Hematopoietic multipotent progenitor cell treated with erythropoietin and hydrocortisone succinate and interleukin-3 and kit ligand, for 4 days (in vitro differentiated cells): ENCODE measurements at places on chromosomes 7 and 10.

DNA sequence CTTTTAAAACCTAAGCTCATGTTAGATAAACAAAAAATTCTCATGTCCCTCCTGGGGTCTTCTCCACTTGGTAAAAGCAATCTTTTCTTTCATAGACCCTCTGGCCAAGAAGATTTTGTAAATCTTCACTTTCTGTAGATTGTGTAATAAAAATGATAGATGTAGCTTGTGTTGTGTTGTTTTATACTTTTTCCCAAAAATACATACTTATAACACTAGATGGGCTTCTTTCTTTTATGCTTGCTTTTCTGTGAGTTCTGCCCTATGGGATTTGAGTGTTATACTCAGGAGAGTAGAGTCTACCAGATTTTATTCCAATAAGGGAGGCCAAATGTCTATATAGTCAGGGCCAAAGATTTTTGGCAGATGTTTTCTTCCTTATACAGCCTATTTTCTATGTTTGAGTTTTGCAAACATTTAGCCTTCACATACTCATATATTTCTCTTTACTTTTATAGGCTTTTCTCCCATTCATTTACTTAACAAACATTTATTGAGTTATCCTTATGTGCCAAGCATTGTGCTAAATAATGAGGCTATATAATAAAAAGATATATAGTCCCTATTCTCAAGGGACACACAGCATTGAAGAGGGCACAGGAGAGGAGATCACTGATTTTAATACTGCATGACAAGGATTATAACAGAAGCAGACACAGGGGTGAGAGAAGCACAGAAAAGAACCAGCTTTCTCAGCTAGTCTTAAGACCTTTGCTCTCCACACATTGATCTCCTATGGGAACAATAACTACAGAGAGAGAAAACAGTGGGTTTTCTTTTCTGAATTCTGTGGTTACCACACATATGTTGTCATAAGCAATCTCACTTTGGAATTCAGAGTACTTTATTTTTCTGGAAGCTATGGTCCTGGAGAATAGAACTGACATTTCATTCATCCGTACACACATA, 58.0 kb upstream of the PNLIP start:
- no peak for DNase-seq

DNA sequence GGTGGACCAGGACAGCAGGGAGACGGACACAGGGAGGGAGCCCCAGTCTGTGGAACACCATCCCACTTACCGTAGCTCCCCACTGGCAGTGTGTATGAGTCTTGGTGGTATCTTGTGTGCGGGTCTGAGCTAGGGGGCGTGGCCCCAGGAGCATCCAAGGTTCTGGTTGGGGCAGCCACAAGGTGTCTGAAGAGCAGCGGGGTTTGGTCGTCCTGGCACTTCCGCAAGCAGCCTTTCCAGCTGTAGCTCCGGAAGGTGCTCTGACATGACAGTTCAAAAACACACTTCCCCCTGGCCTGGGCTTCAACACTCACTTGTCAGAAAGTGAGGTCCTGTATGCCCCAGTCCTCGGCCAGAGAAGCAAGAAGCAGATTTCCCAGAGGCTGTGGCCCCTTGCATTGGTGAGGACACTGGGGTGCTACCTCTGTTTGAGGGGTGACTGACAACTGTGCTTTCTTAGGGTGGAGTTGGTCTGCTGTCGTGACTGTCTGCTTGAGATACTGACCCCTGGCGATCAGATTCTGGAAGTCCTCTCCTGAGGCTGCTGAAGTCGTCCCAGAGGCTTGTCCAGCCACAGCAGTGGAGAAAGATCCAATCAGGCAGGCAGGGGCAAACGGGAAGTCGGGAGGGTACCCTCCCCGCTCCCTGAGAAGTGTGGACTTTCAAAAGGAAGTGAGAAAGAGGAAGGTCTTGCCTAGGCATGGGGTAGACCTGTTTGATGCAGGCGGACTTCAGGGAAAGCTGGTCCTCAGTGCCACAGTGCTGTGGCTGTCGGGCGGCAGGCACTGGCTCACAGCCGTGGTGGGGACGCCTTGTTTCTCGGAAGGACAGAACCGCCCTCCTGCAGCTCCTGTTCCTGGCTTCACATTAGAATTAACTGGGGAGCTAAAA, 51.4 kb upstream of the PFKFB3 start:
- DNase-seq: peak; percentile 91

GRCh38 chr10:118870467-118871243, 115.9 kb upstream of the CACUL1 start:
- DNase-seq: peak; percentile 66

- DNase-seq: no peak
These were observed 84.4 kb upstream of the SYPL1 start for GRCh38 chr7:106196460-106197021.

GRCh38 chr7:954330-955238, at the start of gene ADAP1:
ADAP1 (minus strand) TSS chr7:954680; CDS start chr7:954477, 203 bp downstream.
- DNase-seq: peak; percentile 87

GRCh38 chr10:31197886-31198285, 121.1 kb upstream of the ZEB1 start:
- DNase-seq: no peak

DNA sequence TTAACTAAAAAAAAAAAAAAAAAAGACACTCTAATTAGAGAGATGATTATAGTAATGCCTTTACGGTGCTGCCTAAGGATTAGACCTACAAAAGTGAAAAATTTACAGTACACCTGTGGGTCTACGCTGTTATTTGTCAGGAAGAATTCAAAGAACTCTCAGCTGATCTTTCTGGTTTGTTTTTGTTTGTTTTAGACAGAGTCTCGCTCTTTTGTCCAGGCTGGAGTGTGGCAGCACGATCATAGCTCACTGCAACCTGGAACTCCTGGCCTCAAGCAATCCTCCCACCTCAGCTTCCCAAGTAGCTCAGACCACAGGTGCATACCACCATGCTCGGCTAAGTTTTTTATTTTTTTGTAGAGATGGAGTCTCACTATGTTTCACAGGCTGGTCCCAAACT, 28.3 kb upstream of the FOXK1 start:
- no peak for DNase-seq

- no peak for DNase-seq
These were observed at the start of gene NAMPT for GRCh38 chr7:106284714-106285050. NAMPT (minus strand) TSS chr7:106284983; CDS start chr7:106284884, 99 bp downstream.

- DNase-seq: no peak
These were observed 8.6 kb downstream of the KIFBP start for GRCh38 chr10:68997211-68997610.

DNA sequence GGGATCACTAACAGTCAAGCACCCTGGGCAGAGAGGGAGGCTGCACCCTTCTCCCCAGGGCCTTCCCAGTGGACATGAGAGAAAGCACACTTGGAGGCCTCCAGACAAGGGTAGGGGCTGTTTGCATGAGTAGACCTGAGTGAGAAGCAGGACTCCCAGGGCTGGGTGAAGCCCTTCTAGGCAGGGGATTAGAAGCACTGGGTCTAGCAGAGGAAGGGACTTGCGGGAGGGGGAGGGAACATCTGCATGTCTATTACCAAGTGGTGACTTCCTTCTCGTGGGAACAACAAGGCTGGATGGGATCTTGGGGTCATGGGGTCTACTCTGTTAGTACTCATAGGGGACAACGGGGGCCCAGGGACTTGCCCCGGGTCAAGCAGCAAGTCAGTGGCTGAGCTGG, 67.8 kb downstream of the EMX2 start:
- DNase-seq: no peak

- no peak for DNase-seq
These were observed 253.1 kb downstream of the GRID1 start for GRCh38 chr10:86113501-86113900.

GRCh38 chr7:106623853-106624252, 37.1 kb downstream of the CCDC71L start:
- DNase-seq: no peak

- DNase-seq: no peak
These were observed 399.1 kb upstream of the AKR1E2 start for GRCh38 chr10:4426866-4427265.

DNA sequence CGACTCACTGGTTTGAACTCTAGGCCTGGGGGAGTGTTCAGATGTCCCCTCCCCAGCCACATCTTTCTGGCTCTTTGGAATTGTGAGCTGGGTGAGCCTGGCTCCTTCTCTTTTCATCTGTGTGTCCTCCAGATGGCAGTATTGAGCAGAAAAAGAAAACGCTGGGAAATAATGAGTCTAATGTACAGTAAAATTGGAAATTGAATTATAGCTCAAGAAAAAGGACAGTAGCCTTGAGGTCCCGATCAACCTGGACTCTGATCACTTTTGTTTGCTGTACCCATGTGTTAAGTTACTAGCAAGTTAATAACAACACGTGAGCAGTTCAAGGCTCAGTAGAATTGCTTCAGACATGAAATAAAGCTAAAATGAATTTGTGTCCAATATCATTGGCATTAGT, 77.9 kb downstream of the SNX10 start:
- peak; percentile 89 for DNase-seq

DNA sequence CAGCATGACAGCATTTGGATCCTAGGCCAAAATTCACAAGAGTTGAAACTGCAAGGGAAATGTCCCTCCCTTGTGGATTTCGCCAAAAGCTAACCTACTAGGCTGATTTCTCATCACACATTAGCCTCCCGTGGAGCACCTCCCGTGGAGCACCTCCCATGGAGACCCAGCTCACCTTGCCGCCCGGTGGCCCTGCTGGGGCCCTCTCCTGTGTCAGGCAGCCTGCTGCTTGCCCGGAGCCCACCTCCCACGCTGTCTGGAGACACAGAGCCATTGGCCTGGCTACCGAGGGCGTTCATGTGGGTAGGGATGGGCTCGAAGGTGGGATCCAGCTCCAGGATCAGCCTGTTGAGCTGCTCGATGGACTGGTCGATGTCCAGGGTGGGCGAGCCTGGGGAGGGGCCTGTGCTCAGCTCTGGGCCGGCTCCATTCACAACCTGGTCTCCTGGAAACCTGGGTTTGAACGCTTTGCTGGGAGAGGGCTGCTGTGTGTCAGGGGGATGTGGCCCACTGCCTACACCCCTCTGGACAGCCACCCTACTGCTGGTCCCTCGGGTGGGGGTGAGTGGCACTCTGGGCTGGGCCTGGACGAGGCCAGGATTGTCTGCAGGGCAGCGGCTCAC, 213.6 kb downstream of the TNS3 start:
- DNase-seq: no peak

GRCh38 chr7:155624412-155624811, 20.0 kb upstream of the RBM33 start:
- no peak for DNase-seq

DNA sequence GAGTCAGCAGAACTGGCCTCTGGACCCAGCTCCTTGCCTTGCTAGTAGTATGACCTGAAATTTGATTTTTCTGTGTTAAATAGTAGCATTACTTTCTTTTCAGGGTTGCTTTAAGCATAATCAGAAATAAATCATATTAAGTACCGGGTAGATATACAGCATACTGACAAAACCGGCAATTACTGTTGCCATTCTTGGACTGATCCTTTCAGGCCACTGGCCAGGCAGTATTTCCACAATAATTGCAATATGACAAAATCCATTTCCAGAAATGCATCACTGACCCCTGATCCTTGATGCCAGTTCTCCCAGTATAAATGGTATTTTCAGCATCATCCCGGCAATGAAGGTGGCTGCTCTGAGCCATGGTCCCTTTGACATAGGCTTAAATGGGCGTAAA, 6.9 kb downstream of the LRIT1 start:
- DNase-seq: no peak

DNA sequence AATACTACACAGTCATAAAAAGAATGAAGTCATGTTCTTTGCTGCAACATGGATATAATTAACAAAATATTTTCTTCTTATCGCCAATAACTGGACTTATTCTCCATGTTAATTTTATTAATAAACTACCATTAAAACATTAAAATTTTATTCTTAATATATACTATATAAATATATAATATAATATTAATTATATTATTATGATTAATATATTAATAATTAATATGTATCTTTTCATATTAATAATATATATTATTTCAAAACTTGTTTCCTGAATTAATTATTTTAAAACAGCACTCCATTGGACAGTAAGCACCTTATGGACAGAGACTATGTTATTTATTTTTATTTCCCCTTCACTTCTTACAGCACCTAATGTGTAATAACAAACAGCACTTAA, 182.8 kb downstream of the ARL4A start:
- DNase-seq: no peak

GRCh38 chr7:140640727-140641523, at the start of gene DENND2A:
DENND2A (minus strand) TSS chr7:140640813; CDS start chr7:140602397, 38,416 bp downstream.
- DNase-seq: peak; percentile 40

DNA sequence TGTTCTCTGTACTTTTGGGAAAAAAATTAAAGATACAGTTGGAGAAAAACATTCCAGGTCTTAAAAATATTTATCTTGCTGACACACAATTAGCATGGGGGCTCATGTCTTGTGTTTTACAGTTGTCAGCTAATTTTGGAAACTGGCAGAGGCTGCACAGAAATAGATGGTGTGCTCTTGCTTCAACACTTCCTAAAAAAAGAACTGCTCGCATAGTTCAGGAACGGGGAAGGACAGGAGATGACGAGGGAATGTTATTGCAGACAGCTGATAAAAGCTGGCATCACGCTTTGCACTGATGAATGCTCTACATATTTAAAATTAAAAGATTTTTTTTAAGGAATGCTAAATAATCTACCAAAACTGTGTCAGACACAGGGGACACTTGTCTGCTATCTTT, 103.5 kb upstream of the CELF2 start:
- DNase-seq: no peak

DNA sequence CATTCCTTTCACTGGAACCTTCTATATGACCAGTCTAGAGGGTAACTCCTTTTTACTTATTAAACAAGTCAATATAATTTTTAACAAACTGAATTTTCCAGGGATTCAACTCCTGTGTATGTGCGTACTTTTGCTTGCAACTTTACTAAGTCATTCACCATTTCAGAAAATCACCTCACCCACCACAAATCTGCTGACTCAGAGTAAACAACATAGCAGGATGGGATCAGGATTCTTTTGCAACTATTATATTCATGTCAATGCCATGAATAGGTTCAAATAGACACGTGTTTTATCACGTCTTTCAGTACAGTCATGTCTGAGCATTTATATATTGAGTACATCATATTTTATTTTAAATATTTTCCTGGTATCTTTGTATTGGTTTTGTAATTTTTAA, 14.5 kb downstream of the CTTNBP2 start:
- DNase-seq: no peak

GRCh38 chr10:92238586-92239098, 52.2 kb downstream of the CPEB3 start:
- peak; percentile 36 for DNase-seq

DNA sequence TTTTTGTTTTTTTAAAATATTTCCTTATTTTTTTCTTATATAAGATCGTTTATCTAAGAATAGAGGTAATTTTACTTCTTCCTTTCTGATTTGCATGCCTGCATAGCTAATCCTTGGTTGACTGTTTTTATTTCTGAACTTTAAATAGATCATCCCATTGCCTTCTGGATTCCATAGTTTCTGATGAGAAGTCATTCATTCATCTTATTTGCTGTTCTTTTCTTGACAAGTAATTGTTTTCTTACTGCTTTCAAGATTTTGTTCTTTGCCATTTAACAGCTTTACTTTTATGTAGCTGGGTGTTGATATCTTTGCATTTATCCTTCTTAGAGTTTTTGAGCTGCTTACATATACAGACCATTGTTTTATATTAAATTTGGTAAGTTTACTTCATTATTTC, 437.9 kb downstream of the SDK1 start:
- no peak for DNase-seq
